ENCODE measurements at places on chromosomes 5 and 9.

- no peak for DNase-seq
These were observed 14.4 kb upstream of the GALNT10 start for GRCh38 chr5:154176181-154176580.

GRCh38 chr5:136309932-136310598 lies 55.3 kb downstream of the TRPC7 start:
- no peak for DNase-seq

- no peak for DNase-seq
These were observed 224.5 kb downstream of the GADD45G start for GRCh38 chr9:89829346-89829745.

- DNase-seq = no peak
These were observed 29.6 kb downstream of the SAR1B start for GRCh38 chr5:134603059-134603458.

GRCh38 chr9:137071282-137071681 lies 925 bp upstream of the SAPCD2 start:
- DNase-seq = no peak

DNA sequence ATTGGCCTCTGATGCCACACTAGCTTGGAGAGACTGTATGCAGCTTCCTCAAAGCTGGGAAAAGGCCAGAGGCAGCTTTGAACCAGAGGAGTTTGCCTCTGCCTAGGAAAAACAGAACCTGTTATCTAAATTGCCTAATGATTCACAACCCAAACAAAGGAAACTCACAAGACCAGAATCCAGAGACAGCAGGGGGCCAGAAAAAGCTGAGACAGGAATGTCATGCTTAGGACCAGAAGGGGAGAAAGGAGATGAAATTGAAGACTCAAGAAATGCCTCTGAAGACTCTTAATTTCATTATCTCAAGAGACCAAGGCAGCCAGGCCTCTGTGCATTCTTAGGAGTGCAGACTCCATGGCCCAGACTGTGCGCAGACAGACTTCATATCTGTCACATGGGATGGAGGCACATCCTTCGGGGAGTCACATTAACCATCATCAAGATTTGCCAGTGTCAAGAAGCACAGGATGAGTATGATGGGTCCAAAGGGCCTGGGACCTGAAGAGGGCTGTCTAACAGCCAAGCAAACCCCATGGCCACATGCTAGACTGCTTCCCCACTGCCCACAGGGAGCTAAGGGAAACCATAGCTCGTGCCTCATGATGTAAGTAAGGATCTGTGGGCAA lies 57.3 kb downstream of the ARSB start:
- no peak for DNase-seq

DNA sequence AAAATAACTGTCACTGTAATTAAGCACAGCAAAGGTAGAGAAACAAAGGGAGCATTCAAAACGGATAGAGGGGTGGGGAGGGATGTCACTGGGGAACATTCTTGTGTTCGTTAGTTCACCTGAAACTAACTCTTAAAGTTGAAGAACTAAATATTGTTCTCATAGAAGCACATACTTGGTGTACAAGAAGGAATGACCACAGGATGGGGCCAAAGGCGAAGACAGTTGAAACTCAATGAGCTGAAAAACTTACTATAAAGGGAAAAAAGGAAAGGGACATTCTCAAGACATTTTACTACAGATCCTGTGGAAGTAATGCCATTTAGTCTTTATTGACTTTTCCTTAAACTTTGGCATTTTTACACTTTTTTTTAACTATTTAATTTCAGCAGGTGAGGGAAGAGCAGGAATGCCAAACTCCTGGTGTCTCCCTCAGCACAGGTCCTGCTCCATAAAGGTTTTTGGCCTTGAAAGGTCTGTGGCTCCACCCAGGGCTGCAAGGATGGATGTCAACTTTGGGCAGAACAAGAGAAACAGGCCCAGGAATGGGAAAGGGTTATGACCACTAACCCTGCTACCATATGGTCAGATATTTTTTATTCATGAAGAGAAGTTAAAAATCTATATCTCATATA lies 197.6 kb upstream of the RASA1 start:
- DNase-seq = no peak

- DNase-seq = no peak
These were observed 118.5 kb upstream of the CACNA1B start for GRCh38 chr9:137759117-137759516.

DNA sequence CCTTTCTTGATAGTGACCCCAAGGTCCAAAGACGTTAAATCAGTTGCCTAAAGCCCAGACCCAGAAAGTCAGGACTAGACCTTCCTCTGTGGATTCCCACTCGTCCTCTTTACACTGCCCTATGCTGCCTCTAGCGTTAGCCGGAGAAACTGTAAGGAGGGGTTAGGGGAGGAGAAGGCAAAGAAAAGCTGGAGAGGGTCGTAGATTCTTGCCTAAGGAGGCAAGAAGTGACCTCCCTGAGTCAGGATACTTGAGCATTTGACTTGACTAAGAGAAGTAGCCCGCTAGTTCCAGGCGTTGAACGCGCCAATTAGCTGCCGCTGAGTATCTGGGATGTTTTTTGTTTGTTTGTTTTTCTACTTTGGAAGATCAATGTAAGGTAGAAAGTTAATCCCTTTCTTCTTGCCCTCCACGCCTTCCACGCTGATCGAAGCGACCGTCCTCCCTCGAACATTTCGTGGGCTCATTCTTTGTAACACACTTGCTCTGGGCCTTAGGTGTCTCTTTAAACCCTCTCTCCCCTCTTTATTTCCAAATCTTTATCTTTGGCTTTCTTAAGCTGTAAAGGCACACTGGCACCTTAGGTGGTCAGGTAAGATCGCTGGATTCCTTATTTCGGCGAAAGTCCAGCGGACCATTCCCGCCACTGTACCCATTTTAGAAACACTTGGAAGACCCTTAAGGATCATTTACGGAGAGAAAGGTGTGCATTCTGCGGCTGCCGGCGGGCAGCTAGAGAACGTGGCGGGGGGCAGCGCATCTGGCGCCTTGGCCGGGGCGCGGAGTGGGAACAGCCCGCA lies 5.1 kb upstream of the RGMB start:
- no peak for DNase-seq

- no peak for DNase-seq
These were observed 588.8 kb downstream of the BNC2 start for GRCh38 chr9:16281707-16282106.

- DNase-seq = no peak
These were observed 60.3 kb upstream of the DAB2 start for GRCh38 chr5:39485079-39485478.

DNA sequence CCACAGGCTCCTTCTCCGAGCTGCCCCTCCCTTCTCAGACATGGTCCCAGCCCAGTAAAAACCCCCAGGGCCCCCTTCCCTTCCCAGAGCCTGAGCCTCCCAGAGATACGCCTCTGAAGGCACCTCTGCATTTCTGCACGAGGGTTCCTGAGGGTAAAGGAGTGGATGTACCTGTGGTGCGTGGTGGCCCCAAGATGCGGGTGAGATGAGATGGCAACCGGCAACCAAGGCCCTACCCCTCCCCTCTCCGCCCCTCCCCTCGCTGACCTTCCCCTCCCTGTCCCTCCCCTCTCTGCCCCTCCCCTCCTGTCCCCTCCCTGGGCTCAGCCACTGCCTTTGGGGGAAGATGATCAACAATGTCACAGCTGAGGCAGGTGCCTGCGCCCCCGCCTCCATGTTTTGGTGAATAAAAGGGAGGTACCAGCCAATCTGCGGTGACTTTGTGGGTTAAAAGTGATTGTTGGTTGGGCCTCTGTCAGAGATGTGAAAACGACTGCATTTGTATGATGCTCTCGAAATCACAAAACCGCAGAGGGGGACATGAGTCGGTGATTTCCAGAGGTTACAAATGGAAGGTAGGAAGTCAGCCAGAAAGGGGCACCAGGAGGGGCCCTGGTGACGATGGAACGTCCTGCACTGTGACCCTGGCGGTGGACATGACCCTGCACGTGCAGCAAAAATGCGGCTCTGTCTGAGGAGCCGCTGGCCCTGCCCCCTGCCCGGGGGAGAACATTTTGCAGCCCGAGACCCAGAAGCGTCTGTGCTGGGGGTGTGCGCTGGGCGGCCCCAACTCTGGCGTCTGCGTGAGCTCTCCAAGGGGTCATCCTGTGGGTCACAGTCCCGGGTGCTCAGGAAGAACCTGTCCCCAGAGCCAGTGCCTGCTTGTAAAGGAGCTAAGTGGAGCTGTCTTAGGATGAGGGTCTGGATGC lies 3.7 kb downstream of the LCN9 start:
- DNase-seq = no peak

- no peak for DNase-seq
These were observed 38.3 kb upstream of the NEURL1B start for GRCh38 chr5:172602783-172603231.

DNA sequence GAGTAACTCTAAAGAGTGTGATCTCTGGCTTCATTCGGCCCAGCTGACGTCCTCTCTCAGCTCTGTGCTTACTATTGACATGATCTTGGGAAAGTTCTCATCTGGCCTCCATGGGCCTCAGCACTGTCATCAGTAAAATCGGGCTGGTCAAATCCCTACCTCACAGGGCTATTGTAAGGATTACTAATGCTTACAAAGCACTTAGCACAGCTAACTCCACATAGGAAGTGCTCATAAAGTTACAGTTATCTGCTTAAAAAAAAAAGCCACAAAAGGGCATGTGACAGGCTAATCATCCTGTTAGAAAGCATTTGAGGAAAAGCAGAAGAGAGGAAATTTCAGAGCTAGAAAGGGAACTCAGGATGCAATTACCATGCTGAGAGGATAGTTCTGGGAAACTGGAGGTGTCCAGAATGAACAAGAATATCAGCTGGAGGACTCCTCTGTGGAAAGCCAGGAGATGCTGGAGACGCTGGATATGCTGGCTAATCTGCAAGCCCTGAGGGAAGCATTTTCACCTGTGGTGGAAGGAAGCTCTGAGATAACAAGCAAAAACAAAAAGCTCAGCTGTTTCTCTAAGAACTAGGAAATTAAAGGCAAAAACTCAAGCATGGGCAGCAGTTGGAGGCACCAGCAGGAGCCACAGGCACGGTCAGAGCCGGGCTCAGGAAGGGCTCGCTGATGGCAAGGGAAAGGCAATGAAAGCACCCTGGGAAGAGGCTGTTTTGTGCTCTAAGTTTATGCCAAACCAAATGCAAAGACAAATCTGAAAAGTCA lies 4.4 kb upstream of the BHMT start:
- no peak for DNase-seq

GRCh38 chr9:121633736-121634135 lies 17.7 kb upstream of the DAB2IP start:
- DNase-seq = no peak

GRCh38 chr5:110736753-110737152 lies 2.1 kb upstream of the SLC25A46 start:
- no peak for DNase-seq

DNA sequence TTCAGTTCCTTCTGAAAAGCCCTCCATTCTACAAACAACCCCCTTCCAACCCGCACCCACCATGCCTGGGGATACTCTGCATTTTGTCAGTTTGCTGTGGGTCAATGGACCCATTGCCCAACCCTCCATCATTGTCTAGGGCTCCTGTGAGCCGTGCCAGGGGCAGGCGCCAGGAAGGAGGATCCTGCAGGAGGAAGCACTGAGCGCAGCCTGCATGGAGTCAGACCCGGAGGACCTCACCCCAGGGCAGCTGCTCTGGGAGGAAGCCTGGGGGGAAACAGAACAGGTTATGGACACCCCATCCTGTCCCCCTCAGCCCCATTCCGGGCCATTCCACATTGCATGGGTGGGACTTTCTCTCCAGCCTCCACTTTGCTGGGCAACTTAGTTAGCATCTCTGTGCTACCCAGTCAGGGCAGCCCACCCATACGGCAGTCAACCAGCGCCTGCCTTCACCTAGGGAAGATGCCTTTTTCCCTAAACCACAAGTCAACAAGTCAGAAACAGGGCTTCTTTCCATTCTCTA lies 48.6 kb upstream of the VDAC1 start:
- DNase-seq = no peak

DNA sequence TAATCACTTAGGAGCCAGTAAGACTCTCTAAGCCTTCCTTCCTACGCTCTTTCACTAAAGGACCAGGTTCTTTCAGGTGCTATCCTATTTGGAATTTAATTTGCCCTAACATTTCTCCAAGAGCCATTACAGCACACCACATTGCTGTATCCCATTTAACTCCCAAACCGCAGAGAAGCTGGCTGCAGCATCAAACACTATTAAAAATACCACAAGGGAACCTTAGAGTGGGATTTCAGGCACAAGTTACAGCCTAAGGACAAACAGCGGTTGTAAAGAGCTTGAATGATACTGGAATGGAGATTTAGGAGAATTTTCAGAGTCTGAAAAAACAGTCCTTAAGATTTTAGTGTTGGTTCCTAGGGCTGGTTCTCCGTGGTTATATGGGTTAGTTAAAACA lies 566.4 kb downstream of the RAB3C start:
- DNase-seq = no peak

GRCh38 chr9:19137282-19137681 lies 10.0 kb upstream of the PLIN2 start:
- DNase-seq = no peak

DNA sequence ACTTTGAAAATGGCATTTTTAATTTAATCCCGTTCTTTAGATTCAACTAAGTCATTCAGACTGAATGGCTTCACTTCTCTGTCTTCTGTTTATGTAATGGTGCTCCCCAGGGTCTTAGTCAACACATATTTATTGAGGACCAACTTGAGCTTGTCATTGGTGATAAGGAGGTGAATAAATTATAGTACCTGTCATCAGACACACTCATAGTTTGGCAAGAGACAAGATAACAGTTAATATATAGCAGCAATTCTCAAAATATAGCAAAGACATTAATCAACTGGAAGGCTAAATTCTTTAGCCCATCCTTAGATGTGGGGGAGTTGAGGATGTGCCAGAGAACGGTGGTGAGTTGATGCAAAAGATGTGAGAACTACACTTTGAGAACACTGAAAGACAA lies 78.4 kb downstream of the MACIR start:
- no peak for DNase-seq

DNA sequence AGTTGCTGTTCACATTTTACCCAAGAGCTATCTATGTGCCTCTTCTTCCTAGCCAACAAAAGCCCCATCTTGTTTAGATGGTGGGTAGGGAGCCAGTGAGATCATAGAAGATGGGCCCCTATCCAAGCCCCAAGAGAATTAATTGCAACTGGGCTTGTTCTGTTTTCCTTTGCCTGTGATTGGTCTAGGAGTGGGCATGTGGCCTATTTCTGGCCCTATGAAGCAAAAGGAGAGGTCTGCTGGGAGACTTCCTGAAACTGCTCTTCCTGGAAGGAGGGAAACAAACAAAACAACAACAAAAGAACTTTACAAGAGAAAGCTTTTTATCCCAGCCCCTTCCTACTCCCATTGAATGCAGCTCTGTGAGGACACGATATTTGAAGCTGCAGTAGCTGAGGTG lies 32.5 kb upstream of the ALDOB start:
- no peak for DNase-seq

GRCh38 chr9:5671711-5672353 lies 42.9 kb downstream of the RIC1 start:
- no peak for DNase-seq
